CD8-positive, alpha-beta T cell (primary cell): ENCODE measurements at places on chromosomes 6 and 20.

- DNase-seq: no peak
Observed at GRCh38 chr20:16004108-16004854, 569.0 kb downstream of the KIF16B start.

DNA sequence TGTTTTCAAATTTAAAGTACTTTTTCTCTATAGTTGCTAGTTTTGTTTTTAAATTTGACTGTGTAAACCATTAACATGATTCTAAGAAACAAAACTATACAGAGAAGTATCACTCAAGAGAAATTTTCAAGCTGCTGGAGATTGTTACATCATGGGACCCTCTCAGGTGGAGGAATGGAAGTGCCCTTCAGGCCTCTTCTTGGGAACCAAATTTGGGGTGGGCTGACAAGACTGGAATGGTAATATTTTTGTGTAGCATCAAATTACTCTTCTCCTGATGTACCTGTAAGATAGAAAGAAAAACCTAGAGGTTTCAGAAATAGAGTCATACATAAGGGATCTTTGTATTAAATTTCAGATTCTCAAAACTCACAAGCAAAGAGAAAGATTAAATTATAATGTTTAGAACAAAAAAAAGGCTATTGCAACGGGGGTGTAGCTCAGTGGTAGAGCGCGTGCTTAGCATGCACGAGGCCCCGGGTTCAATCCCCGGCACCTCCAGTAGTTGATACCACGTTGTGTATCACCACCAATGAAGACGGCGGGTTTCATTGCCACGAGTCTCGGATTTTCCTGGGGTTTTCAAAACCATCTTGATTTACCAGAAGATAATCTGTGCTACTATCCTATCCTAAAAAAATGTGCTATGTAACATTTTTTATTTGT is 193.7 kb downstream of the GPX5 start:
- DNase-seq: no peak

DNA sequence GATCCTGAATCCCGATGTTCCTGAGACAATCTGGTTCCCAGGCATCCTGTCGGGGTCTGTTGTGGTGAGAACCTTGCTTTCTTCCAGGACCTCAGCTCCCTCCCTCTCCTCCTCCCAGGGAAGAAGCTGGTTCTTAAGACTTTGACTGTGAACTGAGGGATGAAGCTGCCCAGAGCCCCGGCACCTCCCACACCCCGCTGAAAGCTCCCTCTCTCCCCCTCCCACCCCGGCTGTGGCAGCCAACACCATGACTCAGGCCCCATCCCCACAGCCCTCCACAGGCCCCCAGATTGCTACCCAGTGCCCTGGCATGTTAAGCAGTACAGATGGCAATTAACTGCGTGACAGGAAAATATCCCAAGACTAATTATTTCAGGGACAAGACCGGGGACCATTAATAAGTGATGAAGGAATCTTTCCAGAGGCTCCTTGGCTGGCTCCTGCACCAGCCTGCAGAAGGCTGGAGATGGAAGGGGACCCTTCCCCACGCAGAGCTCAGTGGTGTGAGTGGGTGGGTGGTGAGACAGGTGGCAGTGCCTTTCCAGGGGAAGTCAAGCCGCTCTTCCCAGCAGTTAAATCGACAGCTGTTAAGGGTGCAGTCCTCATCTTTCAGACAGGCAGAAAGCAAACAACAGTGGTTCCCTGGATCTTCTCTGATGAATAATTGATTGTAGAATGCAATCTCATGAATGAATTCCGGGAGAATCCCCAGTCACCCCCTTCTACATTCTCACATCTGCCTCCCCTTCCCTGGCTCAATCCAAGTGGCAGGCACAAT is 237.9 kb downstream of the LRFN2 start:
- peak; percentile 6 for DNase-seq

DNA sequence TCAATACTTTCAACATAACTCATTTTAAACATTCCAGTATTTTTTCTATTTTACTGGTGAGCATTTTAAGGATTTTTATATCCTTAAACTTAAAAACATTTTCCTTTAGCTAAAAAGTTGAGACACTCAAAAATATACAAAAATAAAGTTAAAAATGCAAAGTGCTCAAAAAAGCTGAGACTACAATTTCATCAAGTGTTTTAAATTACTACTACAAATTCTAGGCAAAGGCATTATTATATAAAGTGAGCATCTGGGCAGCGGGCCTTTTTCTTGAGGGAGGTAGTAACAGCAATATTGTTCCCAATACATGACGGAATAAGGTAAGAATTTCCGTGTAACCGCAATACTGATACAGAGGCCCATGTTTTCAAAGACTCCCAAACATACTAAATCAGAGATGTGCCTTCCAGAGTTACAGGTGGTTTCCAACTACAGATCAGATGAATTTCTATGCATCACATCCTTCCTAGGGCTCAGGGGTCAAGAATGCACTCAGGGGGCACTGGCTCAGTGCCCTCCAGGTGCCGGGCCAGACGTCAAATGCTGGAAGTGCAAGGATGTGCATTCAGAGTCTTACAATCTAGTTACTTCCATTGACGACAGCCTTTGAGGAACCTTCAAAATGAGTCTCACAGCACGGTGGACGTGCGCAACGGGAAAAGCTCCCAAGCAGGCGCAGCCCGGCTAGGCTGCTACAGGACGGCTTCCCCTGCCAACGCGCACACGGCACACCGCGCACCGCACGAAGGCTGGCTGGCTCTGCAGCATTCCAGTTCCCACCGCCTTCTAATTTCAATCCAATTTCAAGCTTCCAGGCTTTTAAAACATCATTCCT is 1.7 kb downstream of the PHF10 start:
- peak; percentile 42 for DNase-seq

GRCh38 chr20:11976966-11977365 is 59.3 kb downstream of the BTBD3 start:
- no peak for DNase-seq

DNA sequence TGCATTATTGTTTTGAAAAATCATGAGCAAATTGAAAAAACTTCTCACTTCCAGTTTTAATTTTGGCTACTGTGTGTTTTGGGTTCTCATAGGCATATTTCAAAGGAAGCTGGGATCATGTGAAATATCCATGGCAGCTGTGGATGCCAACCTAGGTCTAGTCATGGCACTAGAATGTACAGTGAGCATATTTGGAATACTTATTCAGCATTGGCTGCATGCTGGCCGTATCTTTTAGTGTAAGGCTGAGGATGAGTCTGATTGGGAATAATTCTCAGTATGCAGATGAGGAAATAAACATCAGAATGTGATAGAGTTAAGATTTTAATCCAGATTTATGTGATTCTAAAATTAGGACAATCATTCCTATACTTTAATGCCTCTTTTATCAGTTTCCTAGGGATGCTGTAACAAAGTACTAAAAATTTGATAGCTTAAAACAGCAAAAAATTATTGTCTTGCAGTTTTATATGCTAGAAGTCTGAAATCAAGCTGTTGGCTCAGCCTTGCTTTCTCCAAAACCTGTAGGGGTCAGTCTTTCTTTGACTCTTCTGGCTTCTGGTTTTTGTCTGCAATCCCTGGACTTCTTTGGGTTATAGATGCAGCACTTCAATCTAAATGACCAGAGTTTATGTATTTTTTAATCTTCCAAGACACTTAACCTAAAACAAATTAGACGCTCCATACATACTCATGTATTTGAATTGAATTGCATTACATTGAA is 37.7 kb upstream of the DEFB112 start:
- no peak for DNase-seq

GRCh38 chr6:143731789-143732188 is 54.0 kb downstream of the PHACTR2 start:
- no peak for DNase-seq

GRCh38 chr6:125749865-125750691 is 646 bp downstream of the HEY2 start:
- DNase-seq: no peak

DNA sequence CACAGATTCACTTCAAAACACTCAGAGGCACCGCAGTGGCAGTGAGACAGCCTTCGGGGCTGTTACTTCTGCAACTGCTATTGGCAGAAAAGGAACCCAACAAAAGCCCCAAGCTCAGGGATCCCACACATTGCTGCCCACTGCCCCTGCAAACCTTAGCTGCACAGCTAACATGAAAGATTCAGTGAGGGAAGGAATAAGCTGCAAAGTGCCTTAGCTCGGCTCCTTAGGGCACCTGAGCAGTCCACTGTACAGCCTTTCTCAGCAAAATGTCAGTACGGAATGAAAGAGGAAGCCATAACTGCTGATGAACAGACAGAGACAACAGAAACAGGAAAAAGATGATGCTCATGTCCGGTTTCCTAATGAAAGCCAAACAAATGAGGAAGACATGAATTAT is 179.7 kb upstream of the SHLD1 start:
- no peak for DNase-seq

DNA sequence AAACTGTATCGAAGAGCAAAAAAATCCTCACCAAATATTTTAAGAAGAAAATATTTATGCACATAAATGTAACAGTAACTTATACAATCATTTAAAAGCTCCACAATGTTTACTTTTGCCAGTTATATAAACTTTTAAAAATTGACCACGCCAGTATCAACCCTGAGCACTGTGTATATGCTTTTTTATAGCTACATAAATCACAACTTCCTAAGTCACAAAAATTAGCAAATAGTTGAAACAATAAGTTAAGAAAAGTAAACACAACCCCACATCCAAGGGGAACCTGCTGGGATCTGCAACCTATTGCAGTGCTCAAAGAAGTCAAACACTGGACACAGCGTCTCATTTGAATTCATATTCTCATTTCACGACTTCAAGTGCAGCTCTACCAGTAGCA is 89.8 kb upstream of the DST start:
- DNase-seq: no peak

DNA sequence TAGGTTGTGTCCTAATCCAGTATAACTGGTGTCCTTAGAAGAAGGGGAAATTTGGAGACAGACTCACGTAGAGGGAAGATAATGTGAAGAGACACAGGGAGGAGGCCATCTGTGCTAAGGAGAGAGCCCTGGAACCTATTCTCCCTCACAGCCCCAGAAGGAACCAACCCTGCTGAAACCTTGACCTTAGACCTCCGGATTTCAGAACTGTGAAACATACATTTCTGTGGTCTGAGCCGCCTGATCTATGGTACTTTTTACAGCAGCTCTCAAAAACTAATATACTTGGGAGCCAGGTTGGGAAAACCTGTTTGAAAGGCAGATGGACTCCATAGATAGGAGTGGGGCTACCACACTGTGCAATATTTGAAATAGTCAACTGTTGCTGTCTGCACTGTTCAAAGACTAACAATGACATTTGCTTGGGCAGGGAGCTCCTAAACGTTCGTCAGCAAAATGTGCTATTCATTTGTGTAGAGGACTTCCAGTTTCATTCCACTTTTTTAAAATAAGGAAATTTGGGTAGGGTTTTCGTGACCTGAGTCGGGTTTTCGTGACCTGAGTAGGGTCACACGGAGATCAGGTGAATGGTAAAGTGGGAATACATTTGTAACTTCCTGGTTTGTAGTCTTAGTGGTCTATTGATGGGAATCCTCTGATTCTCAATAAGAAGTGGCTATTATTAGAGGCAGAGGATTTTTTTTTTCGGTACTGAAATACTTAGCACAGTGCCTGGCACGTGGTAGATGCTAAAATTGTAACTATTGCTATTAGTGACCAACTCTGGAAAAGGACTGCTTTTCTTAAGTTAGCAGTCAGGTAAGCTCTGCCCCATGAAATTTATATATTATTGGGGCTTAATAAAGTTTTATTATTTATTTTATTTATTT is 11.4 kb downstream of the TAGAP start:
- no peak for DNase-seq

DNA sequence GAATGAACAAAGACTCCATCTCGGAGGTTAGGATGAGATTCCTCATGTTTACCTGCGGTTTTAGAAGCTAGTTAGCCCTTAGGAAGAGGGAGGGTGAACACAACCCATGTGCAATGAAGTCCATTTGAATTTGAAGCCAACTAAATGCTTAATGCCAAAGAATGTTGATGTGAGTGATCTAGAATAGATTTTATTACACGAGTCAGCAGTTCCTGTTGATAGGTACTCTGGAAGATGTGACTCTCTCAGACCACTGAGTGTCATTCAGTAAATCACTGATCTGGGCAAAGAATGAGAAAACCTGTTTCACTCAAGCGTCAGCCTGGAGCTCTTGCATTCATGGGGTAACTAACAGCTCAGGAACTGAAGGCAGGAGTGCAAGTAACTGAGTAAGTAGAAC is 106.3 kb downstream of the TBC1D7 start:
- no peak for DNase-seq

- DNase-seq: peak; percentile 51
Observed at GRCh38 chr20:46562373-46563169, 12.1 kb upstream of the OCSTAMP start.
